ENCODE measurements at places on chromosomes 6 and 20.

DNA sequence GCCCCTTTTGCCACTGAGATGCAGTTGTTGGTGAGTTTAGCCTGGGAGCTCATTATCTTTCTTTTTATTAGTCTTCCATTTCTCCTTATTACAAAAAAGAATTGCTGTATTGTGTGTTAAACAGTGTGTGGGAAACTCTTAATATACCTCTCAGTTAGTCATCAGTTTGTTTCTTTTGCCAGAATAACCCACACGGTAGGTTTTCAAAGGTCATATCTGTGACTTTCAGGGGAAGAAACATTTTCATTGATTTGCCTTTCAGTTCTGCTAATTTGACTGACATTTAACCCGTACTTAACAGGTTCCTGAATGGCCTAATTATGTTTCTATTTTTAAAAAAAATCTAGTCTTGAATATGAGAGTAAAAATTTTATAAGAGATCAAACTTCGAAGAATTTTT, 145.3 kb downstream of the KHDC1L start:
- DNase-seq, result no peak

GRCh38 chr6:81997090-81997926, 244.8 kb upstream of the TENT5A start:
- no peak for DNase-seq

GRCh38 chr6:293193-294174, 1.2 kb downstream of the DUSP22 start:
- DNase-seq, result peak; percentile 25

DNA sequence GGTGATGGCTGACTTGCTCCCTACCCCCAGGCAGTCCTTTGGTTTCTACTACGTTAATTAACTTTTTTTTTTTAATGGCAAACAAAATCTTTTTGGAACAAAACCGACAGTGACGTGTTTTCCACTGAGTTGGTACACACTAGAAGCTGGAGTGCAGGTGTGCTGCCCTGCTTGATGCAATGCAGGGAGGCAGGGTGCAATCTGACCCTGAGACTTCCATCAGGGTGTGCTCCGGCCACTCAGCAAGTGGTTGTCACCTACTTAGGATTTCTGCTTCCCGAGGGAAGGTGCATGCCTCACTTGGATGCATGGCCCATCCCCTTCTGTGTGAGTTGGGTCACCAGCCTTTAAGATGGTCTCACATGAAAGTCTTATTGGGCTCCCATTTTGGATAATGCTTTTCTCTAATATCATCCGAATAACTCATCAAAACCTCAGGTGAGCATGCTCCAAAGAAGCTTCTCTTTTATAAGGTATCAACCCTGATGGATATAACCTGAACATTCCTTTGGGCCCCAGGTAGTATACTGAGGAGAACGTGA, 14.0 kb downstream of the RREB1 start:
- DNase-seq, result no peak

DNA sequence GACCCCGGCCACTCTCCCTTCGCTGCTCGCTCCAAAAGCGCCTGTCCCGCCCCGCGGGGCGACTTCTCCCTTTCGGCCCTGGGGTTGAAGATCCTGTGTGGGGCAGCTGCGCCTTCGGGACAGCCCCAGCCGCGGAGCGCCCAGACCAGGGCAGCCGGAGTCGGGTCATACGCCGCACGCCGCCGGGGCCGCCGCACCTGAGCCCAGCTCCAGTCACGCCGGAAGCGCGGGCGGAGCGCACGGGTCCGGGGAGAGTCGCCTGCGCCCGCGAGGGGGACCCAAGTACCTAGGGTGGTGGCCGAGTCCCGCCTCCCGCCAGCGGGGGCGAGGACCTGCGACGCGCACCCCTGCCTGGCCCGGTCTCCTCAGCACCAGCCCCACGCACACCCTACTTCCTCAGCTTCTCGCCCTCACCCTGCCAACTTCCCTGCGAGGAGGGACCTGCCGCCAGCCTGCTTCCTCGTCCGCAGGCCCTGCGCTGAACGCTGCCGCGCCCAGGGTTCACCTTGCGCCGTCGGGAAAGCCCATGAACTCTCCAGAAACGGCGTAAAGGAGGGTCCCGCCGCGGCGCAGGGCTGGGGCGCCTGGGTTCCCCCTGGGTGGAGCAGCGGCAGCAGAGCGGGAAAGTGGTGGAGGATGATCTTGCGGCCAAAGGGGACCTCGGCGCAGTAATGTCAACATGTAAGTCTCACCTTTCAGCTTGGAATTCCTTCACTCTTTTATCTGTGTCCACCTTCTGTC, at the start of gene ADGRG6:
ADGRG6 (plus strand) TSS at position 357 of the 741 bp plus-strand sequence; CDS start at position 680, 323 bp downstream.
- peak; percentile 22 for DNase-seq

- DNase-seq, result no peak
These were observed 3.2 kb downstream of the NT5E start for GRCh38 chr6:85453052-85453451.

DNA sequence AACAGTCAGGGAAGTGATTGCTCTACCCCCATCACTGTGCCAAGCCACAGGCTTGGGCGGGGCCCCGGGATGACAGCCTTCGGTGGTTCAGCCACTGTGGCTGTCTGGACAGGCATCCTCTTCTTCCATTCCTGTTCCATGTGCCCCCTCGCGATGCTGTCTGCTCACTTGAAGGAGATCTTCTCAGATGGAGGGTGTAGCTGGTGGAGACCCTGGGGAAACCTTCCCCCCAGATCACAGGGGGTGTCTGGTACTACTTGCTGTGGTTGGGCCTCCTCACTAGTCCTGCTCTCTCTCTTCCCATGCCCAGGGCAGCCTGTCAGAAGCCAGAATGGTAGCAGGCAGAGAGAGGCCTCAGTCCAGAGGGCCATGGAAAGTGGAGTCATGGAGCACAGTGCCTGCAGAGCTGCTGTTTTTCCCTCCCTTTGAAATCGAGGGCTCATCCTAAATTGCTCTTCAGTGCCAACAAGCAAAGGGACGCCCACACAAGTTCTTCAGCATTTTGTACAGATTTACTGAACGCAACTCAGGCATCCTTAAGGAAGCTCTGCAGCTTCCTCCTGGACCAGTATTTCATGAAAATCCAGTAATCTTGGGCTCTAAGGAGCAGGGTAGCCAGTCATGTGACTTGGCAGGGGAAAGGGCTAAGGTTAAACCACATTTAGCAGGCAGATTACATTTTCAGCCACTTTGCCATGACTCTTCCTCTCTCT, 326.6 kb downstream of the ZFAND3 start:
- DNase-seq, result no peak

GRCh38 chr6:169545982-169546381, 155.8 kb downstream of the WDR27 start:
- no peak for DNase-seq

- peak; percentile 71 for DNase-seq
These were observed 85.4 kb downstream of the HFE start for GRCh38 chr6:26172608-26172968.

DNA sequence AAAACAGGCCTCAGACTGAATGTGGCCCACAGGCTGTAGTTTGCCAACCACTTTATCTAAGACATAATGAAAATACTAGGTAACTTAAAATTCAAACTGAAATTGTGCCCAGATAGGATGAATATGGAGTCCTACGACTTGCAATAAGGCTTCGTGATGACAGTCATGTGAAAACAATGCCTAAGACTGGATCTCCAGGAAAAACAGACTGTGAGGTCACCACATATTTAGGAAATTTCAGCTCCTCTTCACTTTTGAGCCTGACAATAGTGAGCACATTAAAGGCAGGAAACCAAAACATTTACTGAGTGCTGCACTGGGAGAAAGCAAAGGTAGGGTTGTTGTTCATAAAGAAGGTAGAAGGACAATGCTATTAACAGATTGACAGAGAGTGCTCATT, 50.0 kb downstream of the RTN4IP1 start:
- DNase-seq, result no peak

DNA sequence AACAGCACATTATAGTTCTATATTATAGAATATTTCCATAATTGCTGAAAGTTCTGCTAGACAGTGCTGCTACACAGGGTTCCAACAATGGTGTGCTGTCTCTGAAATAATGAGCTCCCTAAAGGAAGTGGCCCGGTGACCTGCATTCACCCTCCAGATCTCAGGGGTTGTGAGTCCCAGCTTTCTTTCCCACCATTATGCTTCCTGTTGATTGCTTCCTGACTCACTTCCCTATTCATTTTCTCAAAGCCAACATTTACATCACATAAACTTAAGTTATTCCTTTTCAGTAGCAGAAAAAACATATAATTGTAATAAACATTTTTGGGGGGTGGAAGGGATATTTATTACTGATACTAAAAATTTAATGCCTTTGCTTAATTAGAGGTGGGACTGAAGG, 12.9 kb upstream of the CCN6 start:
- DNase-seq, result no peak

DNA sequence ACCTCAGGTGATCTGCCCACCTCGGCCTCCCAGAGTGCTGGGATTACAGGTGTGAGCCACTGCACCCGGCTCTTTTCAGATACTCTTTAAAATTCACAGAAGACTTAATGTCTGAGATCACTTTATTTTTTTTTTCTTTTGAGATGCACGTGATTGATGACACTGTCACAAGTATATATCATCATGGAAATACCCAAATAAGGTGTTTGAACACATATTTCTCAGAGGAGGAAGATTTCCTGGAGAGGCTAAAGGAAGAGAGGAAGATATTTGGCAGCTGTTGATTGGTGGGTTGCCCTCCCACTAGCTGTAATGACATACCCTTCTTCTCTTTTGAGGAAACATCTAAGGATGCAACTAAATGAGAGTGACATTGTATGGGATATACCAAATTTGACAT, 225.9 kb upstream of the CITED2 start:
- no peak for DNase-seq

DNA sequence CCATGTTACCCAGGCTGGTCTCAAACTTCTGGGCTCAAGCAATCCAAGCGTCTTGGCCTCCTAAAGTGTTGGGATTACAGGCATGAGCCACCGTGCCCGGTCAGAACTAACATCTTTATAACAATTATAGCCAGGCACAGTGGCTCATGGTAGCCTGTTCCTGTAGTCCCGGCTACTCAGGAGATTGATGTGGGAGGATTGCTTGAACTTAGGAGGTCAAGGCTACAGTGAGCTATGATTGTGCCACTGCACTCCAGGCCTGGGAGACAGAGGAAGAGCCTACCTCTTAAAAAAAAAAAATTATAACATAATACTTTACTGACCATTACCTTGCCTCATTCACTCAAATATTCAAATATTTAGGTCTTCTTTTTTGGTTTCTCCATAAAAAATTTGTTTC, 16.8 kb upstream of the MYMX start:
- no peak for DNase-seq

- DNase-seq, result no peak
These were observed 147.2 kb downstream of the VEGFA start for GRCh38 chr6:43916924-43917877.

DNA sequence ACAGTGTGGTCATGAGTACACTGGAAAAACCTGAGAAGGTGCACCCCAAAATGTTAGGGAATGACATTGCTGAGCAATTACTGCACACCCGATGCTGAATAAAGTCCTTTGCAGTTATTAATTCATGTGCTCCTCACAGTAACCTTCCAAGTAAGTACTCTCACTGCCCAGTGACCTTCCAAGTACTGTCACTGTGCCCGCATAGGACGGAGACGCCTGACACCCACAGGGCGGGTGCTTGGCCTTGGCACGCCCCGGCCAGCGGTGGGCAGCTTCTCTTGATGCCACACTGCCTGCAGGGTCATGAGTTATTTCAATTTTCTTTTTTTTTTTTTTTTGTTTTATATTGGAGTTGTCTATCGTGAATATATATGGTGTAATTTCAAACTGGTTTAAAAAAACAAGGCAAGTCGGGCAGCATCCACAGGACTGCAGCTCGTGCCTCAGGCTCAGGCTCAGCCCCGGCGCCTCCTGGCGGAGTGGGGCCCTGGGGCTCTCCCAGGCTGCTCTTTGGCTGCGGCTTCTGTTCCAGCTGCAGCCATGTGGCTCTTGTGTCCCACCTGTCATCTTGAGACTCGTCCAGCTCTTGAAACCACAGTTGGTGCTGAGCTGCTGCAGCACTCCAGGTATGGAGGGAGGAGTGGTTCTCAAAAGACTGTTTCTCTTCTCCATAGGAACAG, 27.0 kb downstream of the PNLDC1 start:
- no peak for DNase-seq

GRCh38 chr20:550611-551010, 7.0 kb upstream of the CSNK2A1 start:
- DNase-seq, result no peak

DNA sequence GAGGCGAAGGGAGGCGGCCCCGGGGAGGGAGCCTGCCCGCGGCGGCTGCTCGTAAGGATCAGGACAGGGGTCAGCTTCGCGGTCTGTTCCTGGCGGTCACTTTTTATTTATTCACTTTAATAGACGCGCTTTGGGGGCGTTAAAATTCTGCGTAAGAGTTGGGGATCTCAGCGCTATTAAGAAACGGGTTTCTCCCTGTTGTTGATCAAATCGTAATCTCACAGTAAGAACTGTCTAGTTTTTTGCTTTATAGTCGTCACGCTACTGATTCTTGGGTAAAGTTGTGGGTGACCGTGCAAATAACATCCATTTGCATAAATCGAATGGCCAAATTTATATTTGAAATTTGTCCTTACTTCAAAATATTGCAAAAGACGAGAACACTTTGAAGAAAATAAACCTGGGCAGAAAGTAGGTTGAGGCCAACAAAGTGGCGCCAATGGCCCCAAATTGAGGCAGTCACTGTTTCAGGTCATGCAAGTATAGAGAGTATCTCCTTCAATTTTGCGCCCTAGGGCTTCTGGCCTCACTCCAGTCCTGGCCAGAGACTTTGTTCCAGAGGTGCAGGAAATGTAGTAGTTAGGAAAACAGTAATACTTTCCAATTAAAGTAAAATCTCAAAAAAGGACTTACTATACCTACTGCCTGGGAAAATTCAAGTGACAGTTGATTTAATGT, 963 bp upstream of the RMND1 start:
- no peak for DNase-seq

GRCh38 chr6:44000164-44000842, 126.9 kb downstream of the MRPL14 start:
- DNase-seq, result peak; percentile 49

GRCh38 chr6:62150048-62150663, 135.9 kb downstream of the KHDRBS2 start:
- DNase-seq, result no peak

- DNase-seq, result no peak
These were observed 437.2 kb downstream of the BCKDHB start for GRCh38 chr6:80543598-80544222.

DNA sequence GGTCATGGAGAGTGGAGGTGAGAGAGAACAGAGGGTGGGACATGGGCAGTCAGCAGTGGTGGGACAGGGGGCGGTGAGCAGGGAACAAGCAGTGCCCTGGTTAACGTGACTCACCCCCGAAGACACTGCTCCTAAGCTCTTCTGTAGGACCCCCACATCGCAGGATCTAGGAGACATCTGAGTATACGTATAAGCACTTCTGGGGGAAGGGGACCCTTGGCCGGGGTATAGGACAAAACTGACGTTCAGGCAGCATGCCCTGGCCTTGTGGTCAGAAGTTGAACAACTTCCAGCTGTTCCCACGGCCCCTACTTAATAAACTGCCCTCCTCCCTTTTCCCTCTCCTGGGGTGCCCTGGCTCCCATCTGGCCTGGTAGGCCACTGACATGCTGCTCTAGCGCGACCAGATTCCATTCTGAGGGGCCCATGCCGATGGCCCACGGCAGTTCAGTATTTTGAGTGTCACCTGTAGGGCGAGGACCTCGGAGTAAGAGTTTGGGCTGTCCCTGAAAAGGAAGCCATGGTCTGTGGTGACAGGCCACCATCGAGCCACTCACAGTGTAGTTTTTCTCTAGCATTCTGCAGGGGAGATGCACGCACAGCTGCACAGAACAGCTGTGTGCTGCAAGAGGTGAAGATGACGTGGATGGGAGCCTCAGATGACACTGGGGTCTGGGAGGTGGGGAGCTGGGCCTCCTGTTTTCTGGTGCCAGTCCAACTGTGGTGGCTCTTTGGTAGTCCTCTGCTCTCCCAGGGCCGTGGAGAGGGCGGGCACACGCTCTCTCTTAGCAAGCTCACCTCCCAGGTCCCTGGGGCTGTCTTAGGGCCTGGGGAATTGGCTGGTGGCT, 38.4 kb downstream of the PPP1R3G start:
- no peak for DNase-seq

GRCh38 chr6:122953766-122954165, 42.3 kb upstream of the CLVS2 start:
- DNase-seq, result no peak

All from T-helper 2 cell (primary cell).